ENCODE measurements at places on chromosomes 12 and 14.

DNA sequence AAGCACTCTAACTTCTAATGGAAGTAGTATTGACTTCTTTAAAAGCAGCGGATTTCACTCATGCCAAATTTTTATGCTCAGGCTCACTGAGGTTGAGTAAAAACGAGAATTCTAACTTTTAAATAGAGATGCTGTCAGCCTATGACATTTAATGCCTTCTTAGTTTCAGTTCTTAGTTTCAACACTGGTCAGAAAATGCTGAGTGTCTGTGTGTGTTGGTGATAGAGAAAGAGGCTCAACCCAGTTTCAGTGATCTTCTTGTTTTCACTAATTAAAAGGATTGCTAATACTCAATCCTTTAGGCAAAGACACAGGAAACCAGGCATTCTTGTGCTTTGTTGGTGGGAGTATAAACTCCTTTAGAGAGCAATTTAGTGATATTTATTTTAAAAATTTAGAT is 31.0 kb downstream of the PEBP1 start:
- no peak for DNase-seq

DNA sequence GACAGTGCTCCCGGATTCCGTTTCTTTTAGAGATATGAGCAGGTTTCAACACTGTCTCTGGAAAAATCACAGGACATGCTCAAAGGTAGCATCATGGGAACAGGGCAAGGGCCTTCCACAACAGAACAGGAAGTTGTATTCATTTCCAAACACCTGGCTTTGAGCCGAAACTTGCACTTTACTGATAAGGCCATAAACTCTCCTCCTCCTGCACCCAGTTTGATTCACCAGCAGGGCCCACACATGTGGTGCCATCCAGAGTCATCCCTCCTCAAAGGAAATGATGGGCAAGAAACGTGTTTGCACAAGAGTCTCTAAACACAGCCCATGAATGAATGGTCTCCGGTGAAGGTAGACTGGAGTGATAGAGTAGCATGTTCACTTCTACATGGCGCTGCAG is 268.4 kb upstream of the FKBP4 start:
- no peak for DNase-seq

DNA sequence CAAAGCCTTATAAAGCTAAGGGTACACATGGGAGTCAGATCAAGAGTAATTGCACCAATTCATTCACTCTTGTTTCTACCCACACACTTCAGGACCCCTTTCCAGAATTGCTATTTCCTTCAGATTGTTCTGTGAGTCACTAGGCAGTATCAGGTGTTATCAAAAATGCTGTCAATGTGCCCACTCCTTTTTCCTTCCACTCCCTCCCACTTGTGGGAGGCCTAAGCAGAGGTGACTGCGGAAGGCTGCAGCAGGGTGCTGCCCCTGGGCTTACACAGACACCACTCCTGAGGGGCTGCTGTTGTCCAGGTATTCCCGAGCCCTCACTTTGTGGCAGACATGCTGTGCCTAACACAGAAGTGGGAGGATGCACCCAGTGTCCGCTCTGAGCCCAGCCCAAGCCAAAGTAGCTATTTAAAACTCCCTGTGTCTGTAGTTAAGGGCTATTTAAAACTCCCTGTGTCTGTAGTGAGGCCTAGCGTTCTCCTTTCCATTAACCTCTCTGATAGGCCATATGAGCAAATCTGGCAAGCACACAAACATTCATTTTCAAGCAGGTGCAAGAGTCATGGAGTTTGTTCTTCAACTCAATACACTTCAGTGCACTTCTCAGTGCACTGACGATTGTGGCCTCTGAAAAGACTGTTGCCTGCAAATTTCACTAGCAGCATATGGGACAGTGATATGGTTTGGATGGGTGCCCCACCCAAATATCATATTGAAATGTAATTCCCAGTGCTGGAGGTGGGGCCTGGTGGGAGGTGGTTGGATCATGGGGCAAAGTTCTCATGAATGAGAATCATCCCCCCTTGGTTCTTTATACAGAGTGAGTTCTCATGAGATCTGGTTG is 117.8 kb downstream of the PHLDA1 start:
- DNase-seq: no peak

- no peak for DNase-seq
These were observed 174.5 kb downstream of the ETNK1 start for GRCh38 chr12:22799503-22799902.

DNA sequence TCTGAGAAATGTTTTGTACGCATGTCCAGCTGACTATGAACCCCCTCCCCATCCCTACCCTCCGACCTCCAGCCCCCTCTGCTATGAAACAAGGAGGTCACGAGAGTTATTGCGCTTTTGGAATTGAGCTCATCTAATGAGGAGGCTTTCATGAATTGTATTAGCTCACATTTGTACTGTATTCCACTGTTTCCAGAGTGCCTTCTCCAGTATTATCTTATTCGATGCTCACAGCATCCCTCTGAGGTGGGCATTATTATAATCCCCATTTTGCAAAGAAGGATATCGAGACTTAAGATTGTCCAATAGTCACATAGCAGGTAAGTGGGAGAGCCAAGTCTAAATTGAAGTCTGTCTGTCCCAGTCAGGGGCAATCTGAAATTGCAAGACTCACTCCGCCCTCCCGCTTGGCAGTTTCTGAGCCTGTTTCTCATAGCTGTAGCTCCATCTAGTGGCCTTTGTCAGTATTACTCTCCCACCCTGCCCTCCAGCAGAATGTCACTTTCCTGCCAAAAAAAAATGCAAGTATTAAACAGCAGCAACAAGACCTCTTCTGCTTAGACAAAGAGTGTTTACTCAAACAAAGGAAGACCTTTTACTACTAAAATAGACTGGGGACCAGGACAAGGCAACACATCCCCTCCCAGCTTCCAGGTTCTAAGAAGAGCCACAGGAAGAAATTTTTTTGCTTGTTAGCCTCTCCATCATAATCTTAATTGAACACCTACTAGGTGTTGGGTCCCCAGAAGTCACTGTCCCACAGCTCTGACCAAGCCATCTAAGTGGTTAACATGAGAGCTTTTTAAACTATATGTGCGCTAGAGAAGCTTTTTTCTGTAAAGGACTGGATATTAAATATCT is 48.6 kb upstream of the TMEM233 start:
- DNase-seq: peak; percentile 71

- DNase-seq: no peak
These were observed 146.1 kb downstream of the RAD51B start for GRCh38 chr14:67965696-67966095.

GRCh38 chr12:20109676-20110075 is 258.7 kb upstream of the PDE3A start:
- DNase-seq: no peak

DNA sequence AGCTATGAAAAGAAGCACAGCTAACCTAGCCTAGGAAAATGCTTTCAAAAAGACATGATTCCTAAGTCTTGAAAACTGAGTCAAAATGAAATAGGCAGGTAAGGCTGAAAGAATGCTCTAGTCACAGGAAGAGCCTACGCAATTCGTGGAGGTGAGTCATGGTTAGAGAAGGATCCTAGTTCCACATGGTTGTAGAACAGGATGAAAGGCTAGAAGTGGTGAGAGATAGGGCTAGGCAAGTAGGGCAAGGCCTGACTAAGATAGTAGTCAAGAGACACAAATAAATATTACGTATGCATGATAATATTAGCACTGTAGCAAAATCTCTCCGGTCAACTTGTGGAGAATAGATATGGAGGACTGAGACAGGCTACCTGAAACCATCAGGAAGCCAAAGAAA is 47.2 kb downstream of the PLCZ1 start:
- peak; percentile 95 for DNase-seq

- DNase-seq: peak; percentile 75
These were observed 92.0 kb downstream of the FBXL14 start for GRCh38 chr12:1502379-1502720.

GRCh38 chr12:102005256-102005655 is 56.5 kb downstream of the WASHC3 start:
- DNase-seq: no peak

DNA sequence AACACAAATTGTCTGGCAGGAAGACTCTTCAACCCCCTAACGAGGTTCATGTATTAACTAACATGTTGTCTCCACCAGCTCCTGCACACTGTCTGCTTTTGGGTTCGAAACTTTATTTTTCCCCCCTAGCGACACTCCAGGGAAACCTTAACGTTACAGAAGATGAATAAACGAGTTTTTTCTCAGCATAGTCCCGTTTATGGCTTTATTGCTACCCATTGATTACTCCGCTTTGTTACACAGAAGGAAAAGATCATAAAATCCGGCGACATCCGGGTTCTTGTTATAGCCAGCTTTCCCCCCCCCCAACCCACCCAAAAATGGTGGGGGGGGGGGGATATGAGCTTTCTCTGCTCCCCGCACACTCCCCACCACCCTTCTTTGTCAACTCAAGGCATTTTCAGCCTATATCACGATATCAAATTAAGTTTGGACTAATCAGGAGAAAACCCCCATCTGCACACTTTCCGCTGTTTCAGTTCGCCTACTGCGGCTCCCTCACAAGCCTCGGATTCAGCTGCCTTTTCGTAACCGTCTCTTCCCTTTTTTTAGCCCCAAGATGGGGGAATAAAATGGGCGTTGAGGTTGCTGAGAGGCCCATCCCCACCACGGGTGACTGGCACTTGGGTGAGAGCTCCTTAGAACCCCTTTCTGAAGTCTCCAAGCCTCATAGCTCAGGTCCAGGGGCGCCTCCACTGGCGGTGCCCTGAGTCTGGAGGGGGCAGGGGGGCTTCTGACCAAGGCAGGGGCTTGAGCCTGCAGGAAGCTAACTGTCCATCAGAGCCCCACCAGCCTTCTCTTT is 1.4 kb upstream of the HOXC6 start:
- peak; percentile 45 for DNase-seq

All from fibroblast of mammary gland (primary cell).